ENCODE measurements at places on chromosomes 1 and 21.

DNA sequence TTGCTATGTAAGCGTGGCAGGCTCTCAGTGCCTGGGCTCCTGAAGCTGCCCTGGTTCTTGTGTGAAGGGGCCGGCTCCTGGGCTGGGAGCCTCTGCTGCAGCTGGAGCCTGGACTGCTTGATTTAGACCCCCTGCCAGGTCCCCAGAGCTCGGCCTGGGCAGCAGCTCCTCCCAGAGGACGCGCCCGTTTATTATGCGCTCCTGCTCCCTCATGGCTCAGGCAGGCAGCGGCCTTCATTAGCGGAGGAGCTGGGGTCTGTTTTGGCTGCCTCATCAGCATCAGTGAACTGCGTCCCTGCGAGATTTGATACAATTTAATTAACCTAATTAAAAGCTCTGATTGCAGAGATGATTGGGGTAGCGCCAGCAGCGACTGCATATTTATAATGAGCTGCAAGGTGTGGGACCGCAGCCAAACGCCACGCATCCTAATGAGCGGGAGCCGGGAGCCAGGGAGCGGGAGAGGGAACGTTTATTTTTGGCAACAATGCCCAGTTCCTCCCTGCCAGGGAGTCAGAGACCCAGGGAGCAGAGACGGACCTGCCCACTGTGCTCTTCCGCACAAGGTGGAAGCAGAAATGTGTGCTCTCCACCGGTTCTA is 16.6 kb downstream of the UTP11 start:
- no peak for DNase-seq

DNA sequence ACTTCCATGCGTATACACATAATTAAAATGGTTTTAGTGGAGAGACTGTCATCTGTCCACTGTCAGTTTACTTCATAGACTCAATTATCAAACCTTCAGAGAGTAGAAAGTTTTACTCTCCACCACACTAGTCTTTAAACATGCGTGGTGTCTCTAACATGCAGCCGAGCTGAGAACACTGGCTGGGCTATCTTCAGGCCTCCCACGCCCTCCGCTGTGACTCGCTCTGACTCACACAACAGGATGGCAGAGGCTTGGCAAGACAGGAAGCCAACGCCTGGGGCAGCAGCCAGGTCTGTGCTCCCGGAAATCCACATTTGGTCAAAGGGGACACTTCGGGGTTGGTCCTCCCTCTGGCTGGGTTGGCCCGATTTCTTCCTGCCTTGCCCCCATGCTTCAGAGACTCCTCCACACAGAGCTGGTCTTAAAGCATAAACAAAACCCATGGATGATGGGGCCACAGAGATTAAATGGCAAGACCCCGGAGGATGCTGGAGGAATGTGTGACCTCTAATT is 22.7 kb upstream of the IFNGR2 start:
- peak; percentile 67 for DNase-seq

DNA sequence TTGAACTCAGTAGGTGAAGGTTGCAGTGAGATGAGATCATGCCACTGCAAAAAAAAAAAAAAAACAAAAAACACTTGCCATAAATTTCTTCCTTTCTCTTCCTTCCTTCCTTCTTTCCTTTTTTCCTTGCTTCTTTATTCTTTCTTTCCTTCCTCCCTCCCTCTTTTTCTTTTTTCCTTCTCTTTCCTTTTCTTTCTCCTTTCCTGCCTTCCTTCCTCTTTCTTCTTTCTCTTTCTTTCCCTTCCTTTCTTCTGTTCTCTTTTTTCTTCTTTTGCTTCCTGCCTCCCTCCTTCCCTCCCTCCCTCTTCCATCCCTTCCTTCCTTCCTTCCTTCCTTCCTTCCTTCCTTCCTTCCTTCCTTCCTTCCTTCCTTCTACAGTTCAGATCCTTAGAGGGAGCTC is 71.2 kb downstream of the LYPLAL1 start:
- no peak for DNase-seq

GRCh38 chr1:200279810-200280411 is 129.9 kb downstream of the ZNF281 start:
- DNase-seq, result no peak

GRCh38 chr1:68173936-68174737 is 58.2 kb downstream of the WLS start:
- no peak for DNase-seq

DNA sequence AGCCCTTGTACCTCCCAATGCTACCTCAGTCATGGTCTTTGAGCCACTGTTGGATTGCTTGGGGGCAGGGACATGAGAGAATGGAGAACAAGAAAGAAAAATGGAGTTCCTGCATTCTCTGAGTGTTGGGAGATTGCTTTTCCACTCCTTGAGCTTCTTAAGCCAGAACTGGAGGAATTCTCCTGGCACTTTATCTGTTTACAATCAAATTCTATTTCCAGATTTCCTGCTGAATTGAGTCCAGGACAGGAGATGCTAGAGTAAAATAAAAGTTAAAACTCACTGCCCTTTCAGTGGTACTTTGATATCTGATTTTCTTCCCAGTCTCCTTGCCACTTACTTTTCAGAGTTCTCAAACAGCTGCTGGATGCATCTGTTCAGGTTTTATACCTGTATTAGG is 24.4 kb upstream of the DEPDC1 start:
- no peak for DNase-seq

- DNase-seq, result no peak
Observed at GRCh38 chr1:114154146-114154962, 685 bp upstream of the SYT6 start.

DNA sequence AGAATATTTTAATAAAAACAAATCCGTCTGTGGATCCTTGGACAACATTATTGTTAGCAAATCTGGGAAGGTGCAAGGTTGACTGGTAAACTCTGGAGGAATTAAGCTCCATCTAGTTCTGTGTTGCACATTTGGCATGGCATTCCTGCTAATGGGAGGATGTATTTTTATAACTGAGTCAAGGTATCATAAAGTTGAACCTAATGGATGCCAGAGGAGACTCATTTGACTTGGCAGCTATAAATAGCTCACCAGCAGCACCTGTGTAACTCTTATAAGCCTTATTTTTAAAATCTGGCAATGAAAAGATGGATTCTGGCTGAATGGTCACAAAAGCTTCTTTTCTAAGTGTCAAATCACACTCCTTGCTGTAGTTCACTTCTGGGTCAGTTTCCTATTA is 118.5 kb upstream of the ADAMTS5 start:
- DNase-seq, result no peak

GRCh38 chr21:37461479-37461878 is 94.9 kb downstream of the DYRK1A start:
- no peak for DNase-seq

- DNase-seq, result no peak
Observed at GRCh38 chr1:12464045-12464461, 154.0 kb downstream of the DHRS3 start.

DNA sequence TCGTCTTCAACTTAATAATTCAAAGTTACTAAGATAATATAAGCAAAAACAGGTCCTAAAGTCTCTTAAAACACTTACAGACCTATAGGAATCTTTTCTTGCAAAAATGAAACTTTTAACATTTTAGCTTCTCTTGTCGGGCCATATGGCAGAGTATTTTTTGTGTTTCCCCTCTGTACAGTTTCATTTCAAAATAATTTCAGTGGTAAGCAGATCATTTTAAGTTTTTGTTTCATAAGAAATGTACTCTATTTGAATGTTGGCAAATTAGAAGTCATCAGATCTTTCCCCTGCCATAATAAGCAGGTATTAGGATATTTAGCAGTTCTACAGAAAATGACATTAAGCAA is 37.9 kb downstream of the RGL1 start:
- no peak for DNase-seq
